Sigmoid colon (tissue), 7 donors: ENCODE measurements at places on chromosomes 1 and 21. TPM values are rescaled to one million over a fixed set of nuclear protein-coding genes. Genes with fewer than 3 reads are reported as not detected.

DNA sequence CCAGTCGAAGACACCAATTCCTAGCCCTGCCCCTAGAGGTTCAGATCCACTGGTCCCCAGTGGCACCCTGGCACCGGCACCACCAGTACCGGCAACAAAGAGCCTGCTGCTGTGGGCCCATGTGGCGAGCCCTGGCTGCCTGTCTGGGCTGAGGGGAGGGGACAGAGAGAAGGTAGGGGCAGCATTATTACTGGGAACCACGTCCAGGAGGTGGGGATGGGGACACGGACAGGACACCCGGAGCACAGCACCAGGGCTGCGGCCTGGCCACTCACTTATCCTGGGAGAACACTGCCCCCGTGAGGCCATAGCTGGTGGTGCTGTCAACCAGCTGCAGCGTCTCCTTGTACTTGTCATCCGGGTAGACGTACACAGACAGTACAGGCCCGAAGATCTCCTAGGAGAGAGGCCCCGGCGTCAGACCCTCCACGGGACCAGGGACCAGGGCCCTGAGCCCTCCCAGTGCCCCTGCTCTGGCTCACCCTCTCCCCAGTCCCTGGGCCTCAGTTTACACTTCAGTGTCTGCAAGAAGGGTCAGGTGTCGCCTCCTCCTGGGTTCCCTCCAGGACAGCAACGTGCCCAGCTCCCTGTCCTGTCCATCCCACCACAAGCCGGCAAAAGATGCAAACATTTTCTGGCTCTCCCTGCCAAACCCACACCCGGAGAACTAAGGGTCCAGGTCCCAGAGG is 15.8 kb upstream of the TAS1R2 start:
- H3K27ac ChIP-seq: no peak overlapping the region
- no peaks in the 10 kb centered on the region for H3K36me3 ChIP-seq
- no peak overlapping the region for H3K4me3 ChIP-seq
- no peaks in the 10 kb centered on the region for H3K4me1 ChIP-seq
- DNase-seq: peak; percentile 88

- H3K4me1 ChIP-seq: peaks cover 13% of the 10 kb centered on the region
- no peaks in the 10 kb centered on the region for H3K27me3 ChIP-seq
- no peak for DNase-seq
- H3K36me3 ChIP-seq: no peaks in the 10 kb centered on the region
Measured at GRCh38 chr21:28636752-28637691, 355.7 kb downstream of the LTN1 start.

GRCh38 chr1:179029321-179029759 is 3.6 kb downstream of the FAM20B start:
- no peaks in the 10 kb centered on the region for H3K27me3 ChIP-seq
- H3K27ac ChIP-seq: no peak overlapping the region
- peaks cover 82% of the 10 kb centered on the region for H3K4me1 ChIP-seq
- no peak for DNase-seq
- no peaks in the 10 kb centered on the region for H3K36me3 ChIP-seq

GRCh38 chr1:200081151-200081968 is 53.9 kb downstream of the NR5A2 start:
- H3K4me3 ChIP-seq: no peak overlapping the region
- H3K36me3 ChIP-seq: no peaks in the 10 kb centered on the region
- no peaks in the 10 kb centered on the region for H3K27me3 ChIP-seq

- H3K27me3 ChIP-seq: no peaks in the 10 kb centered on the region
- H3K4me1 ChIP-seq: peaks cover 80% of the 10 kb centered on the region
- DNase-seq: peak; percentile 32
- no peak overlapping the region for H3K27ac ChIP-seq
Measured at GRCh38 chr1:228092342-228093049, 10.0 kb downstream of the ARF1 start.

GRCh38 chr1:66503841-66504470 is 30.0 kb upstream of the SGIP1 start:
- H3K4me3 ChIP-seq: no peak overlapping the region

DNA sequence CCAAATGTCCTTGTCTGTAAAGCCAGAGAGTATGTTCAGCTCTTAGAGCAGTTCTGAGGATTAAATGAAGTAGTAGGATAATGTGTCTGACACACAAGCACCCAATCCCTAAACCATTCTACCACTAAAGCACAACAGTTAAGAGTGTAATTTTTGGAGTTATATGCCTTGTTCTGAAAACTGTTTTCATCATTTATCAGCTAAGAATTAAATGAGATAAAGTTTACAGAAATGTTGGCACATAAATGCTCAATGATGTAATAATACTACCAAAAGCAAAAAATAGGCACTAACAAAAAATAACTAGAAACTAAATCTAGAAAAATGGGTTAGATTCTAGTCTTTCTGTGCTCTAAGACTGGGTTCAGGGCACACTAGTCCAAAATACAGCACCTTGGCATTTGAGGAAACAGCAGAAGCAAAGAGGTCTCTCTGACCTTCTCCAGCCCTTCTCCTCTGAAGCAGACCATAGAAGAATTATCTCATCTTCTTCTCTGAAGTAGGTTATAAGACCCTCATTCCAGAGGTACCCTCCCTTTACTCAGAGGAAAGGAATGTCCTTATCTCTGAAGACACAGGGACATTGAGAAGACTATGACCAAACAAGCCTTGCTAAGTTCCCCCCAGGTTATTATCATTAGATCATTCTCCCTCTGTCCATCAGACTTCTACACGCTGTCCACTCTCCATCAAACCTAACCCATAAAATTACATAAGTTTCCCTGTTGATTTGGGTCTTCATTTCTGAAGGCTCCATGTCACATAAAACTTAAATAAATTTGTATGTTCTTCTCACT is 20.6 kb downstream of the ABL2 start:
- no peak overlapping the region for H3K4me3 ChIP-seq
- peaks cover 5% of the 10 kb centered on the region for H3K4me1 ChIP-seq
- H3K36me3 ChIP-seq: no peaks in the 10 kb centered on the region
- no peaks in the 10 kb centered on the region for H3K27me3 ChIP-seq

- H3K4me3 ChIP-seq: no peak overlapping the region
- H3K36me3 ChIP-seq: no peaks in the 10 kb centered on the region
- H3K27ac ChIP-seq: no peak overlapping the region
- H3K4me1 ChIP-seq: no peaks in the 10 kb centered on the region
Measured at GRCh38 chr1:97621955-97622354, 298.9 kb downstream of the DPYD start.

DNA sequence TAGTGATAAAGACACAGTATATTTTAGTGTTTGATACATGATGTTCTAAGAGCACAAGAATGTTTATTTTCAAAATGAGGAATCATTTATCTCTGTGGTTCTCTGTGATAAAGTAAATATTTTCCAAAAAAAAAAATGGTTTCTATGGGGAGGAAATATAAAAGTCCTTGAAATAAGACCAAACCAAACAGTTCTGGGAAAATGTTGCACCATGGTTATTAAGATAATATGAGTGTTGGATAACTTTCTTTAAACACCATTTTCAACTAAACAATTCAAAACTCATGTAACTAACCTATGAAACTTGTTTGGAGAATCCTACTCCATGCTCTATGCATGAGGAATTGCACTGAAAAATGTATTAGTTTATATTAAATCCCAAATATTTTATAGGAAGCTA is 184.6 kb downstream of the KCNT2 start:
- H3K4me1 ChIP-seq: no peaks in the 10 kb centered on the region
- no peak overlapping the region for H3K4me3 ChIP-seq
- H3K27ac ChIP-seq: no peak overlapping the region
- DNase-seq: no peak

DNA sequence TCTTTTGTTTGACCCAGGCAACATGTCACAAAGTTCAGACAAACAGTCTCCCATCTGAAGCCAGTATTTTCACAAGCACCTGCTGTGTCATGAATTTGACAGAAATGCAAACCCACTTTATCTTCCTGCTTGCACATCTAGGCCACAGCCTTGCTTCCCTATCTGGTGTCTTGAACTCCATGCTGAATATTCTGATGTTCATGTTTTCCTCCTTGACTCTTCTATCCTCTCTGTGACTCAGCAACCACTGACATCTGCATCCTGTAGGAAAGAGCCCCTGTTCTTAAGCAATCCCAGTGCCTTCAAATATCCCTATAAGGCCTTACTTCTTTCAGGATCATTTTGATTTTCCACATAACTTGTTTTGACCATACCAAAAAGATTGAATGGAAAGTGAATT is 6.5 kb downstream of the CD55 start:
- H3K4me1 ChIP-seq: peaks cover 9% of the 10 kb centered on the region
- H3K27me3 ChIP-seq: no peaks in the 10 kb centered on the region
- H3K4me3 ChIP-seq: no peak overlapping the region
- H3K27ac ChIP-seq: no peak overlapping the region
- H3K36me3 ChIP-seq: no peaks in the 10 kb centered on the region

GRCh38 chr1:12610305-12610935 is 7.6 kb downstream of the DHRS3 start:
- H3K4me3 ChIP-seq: no peak overlapping the region
- no peaks in the 10 kb centered on the region for H3K27me3 ChIP-seq
- H3K4me1 ChIP-seq: no peaks in the 10 kb centered on the region
- peak overlapping the region; percentile 38 for H3K27ac ChIP-seq

GRCh38 chr1:201149400-201149799 is 4.9 kb downstream of the TMEM9 start:
- no peaks in the 10 kb centered on the region for H3K4me1 ChIP-seq
- peaks cover 19% of the 10 kb centered on the region for H3K36me3 ChIP-seq
- no peak overlapping the region for H3K4me3 ChIP-seq
- H3K27me3 ChIP-seq: no peaks in the 10 kb centered on the region
- no peak for DNase-seq
- no peak overlapping the region for H3K27ac ChIP-seq

DNA sequence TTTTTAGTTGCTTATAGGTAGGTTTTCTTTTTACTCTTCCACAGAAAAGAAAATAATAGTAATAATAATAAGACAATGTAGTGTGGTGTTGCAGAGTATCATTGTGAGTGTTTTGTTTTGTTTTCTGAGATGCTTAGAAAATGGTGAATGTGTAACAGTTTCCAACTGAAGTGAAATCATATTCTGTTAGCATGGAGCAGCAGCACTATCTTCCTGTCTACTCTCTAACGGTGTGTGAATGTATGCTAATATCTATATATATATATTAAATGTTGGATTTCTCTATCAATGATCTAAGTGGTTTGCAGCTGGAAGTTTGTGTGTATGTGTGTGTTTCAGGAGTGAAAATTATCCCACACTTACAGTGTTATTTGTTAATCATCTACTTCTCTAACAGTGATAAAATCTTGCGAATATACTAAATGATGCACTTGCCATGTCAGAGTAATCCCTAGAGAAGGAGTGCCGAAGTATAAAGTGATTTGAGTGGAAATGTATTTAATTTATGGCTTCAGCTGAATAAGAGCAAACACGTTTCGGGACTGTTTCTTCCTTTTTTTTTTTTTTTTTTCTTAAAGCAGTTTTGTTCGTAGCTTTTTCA is 377 bp downstream of the SAMD13 start:
- DNase-seq: no peak
- H3K4me3 ChIP-seq: peak overlapping the region; percentile 36
- no peaks in the 10 kb centered on the region for H3K36me3 ChIP-seq
- no peak overlapping the region for H3K27ac ChIP-seq
- no peaks in the 10 kb centered on the region for H3K27me3 ChIP-seq
- H3K4me1 ChIP-seq: peaks cover 44% of the 10 kb centered on the region

GRCh38 chr1:8004803-8005573 is 21.1 kb downstream of the ERRFI1 start:
- no peak overlapping the region for H3K4me3 ChIP-seq
- H3K4me1 ChIP-seq: peaks cover 26% of the 10 kb centered on the region
- no peaks in the 10 kb centered on the region for H3K36me3 ChIP-seq
- H3K27me3 ChIP-seq: no peaks in the 10 kb centered on the region

- no peaks in the 10 kb centered on the region for H3K4me1 ChIP-seq
- no peak overlapping the region for H3K27ac ChIP-seq
- no peaks in the 10 kb centered on the region for H3K36me3 ChIP-seq
- H3K4me3 ChIP-seq: no peak overlapping the region
- no peak for DNase-seq
Measured at GRCh38 chr1:43506233-43506632, 24.4 kb upstream of the PTPRF start.

DNA sequence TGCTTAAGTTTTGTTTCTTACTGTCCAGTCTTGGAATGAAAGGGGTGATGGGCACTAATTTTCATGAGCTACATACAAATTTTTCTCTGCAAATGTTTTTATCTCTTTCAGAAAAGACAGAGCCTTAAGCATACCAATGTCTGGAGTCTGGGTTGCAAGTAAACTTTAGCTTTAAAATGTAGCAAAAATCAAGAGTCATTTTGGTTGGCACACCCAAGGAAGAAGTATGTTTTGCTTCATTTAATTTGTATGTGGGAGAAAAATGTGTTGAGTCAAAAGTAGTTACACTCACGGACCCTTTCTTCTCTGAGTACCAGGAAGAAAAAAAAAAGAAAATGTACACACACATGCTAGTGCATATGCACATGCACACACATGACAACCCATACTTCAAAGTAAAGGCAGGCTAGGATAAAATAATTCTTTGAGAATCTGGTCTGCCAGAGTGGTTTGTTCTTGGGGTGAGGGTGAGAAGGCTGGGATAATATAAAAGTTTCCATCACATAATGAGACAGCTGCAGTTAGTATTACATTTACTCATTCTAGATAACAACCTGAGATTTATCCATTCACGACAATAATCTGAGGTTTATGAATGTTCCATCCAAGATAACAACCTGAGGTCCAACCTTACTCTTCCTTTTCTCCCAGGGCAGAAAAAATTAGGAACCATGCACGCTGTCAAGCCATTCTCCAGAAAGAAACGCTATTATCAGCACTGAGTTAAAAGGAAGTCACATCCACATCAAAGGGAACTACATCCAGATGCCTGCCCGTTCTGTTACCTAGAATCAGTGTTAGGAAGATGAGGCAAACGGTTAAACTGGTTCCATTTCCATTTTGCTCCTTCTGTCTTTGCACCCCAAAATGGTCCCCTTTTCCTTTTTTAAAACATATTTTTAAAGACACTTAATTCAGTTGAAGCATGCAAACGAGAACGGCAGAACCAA is 9.3 kb downstream of the DPYD start:
- peaks cover 15% of the 10 kb centered on the region for H3K4me1 ChIP-seq
- no peak for DNase-seq
- no peaks in the 10 kb centered on the region for H3K36me3 ChIP-seq
- no peak overlapping the region for H3K4me3 ChIP-seq
- no peaks in the 10 kb centered on the region for H3K27me3 ChIP-seq

ADGRL4 gene
- 9.3 TPM for total RNA-seq

TMEM81 gene
- total RNA-seq: 3.6 TPM

ACTN2 gene
- 0.36 TPM for total RNA-seq

KANK4 gene
- total RNA-seq: 2.4 TPM

HSPB7 gene
- total RNA-seq: 112 TPM

SLAMF9 gene
- total RNA-seq: not detected

REG4 gene
- total RNA-seq: not detected

SPATA46 gene
- total RNA-seq: not detected

KPRP gene
- total RNA-seq: not detected
